Sigmoid colon (tissue), 7 donors: ENCODE measurements at places on chromosomes 7 and 10. TPM values are rescaled to one million over a fixed set of nuclear protein-coding genes. Genes with fewer than 3 reads are reported as not detected.

GRCh38 chr7:121562259-121562658 lies 166.2 kb upstream of the FAM3C start:
- H3K27ac ChIP-seq: no peak overlapping the region
- H3K4me3 ChIP-seq: no peak overlapping the region
- no peaks in the 10 kb centered on the region for H3K27me3 ChIP-seq
- DNase-seq: no peak
- no peaks in the 10 kb centered on the region for H3K4me1 ChIP-seq

DNA sequence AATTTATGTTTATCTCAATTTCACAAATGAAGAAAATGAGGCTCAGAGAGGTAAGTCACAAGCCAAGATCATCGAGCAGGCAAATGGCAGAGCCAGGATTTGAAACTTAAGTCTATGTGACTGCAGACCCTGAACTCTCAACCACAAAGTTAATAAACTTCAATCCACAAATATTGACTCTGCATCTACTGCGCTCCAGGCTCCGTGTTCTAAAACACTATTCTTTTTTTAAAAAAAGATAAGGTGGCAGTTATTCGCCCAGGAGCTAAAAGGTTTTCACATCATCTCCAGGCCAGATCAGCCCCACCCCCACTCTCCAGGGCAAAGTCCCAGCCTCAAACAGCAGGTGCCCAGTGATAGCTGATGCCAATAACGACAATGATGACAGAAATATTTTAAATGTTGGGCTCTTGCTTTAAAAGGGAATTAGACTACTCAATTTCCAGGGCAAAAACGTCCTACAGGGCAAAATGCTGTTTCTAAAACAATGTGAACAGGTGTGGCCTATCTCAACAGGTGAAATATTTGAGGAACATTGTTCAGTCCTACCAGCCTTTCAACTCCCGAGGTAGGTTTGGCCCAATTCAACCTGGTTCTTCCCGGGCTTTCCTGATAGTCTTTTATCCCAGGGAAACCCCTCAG lies 85.2 kb downstream of the SORBS1 start:
- no peak overlapping the region for H3K4me3 ChIP-seq
- H3K27me3 ChIP-seq: no peaks in the 10 kb centered on the region
- no peak for DNase-seq
- H3K27ac ChIP-seq: peak overlapping the region; percentile 84
- no peaks in the 10 kb centered on the region for H3K36me3 ChIP-seq

DNA sequence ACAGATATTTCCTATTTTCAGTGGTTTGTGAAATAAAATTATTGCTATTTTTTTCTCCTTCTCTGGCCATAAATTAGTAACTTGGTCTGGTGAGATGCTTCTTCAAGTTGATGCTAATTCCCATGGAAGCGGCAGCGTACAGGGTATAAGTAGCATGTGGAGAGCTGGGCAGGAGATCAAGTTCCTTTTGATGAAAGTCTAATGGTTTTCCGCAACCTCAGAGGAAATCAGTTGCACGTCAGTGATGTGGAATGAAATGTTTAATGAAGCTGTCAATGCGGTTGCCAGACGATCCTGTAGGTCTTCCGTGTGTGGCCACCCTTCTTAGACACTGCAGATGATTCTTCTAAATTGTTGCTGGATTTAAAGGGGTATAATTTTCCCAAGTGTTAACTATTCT lies 236.4 kb upstream of the GRM3 start:
- no peak overlapping the region for H3K4me3 ChIP-seq
- no peaks in the 10 kb centered on the region for H3K36me3 ChIP-seq
- no peaks in the 10 kb centered on the region for H3K27me3 ChIP-seq
- H3K27ac ChIP-seq: no peak overlapping the region

DNA sequence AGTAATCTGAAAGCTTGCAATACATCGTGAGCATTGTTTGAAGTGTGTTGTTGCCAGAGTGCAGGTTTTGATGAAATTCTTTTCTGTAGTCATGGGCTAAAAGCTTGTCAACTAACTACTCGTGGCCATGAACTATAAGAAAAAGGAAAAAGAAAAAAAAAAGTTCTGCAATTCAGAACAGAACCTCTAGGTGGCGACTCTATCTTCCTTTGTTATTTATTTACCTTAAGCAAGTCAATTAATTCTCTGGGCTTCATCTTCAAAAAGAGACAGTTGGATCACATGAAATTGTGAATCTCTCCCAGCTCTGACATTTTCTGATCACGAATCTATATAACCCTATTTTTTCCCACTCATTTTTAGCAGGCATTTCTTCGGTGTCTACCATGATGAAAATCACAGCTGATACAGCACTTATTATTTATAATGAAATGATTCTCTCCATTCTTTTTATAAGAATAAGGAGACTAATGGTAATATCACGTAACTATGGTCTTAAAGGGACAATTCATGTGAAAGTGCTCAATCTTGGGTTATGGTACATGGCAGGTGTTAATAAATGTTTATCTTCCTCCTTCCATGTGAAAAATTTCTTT lies 18.8 kb downstream of the TMEM196 start:
- no peaks in the 10 kb centered on the region for H3K36me3 ChIP-seq
- no peaks in the 10 kb centered on the region for H3K4me1 ChIP-seq
- H3K27ac ChIP-seq: no peak overlapping the region
- no peak for DNase-seq
- H3K27me3 ChIP-seq: no peaks in the 10 kb centered on the region

The GIMAP2 gene
- total RNA-seq: 16.4 TPM

The ADAM22 gene
- total RNA-seq: 1.7 TPM
